ENCODE measurements at places on chromosomes 1 and 21. TPM values are rescaled to one million over a fixed set of nuclear protein-coding genes. Genes with fewer than 3 reads are reported as not detected.

The GPR3 gene
- not detected for total RNA-seq

The COL6A2 gene
- 967 TPM for total RNA-seq

The CAPN8 gene
- 1.0 TPM for total RNA-seq

The E2F2 gene
- 0.26 TPM for total RNA-seq

The KIF21B gene
- 2.5 TPM for total RNA-seq

The TRMT1L gene
- 15.6 TPM for total RNA-seq

The CRABP2 gene
- 3.3 TPM for total RNA-seq

The ABCA4 gene
- 0.57 TPM for total RNA-seq

The HSD17B7 gene
- total RNA-seq: 5.9 TPM

The SERPINC1 gene
- total RNA-seq: not detected

The C1orf141 gene
- total RNA-seq: not detected

The EPHA10 gene
- 0.17 TPM for total RNA-seq

The RXFP4 gene
- not detected for total RNA-seq

The DDR2 gene
- total RNA-seq: 194 TPM

The CLDN14 gene
- total RNA-seq: not detected

DNA sequence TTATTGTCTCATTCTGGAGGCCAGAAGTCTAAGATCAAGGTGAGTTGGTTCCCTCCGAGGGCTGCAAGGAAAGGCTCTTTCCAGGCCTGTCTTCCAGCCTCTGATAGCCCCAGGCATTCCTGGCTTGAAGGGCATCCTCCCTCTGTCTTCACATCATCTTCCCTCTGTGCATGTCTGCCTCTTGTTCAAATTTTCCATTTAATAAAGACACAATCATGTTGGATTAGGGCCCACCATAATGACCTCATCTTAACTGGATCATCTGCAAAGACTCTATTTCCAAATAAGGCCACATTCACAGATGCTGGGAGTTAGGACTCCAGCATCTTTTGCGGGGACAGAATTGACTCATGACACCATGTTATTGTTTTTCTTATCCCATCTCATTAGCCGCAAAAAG lies 24.5 kb downstream of the HUNK start:
- DNase-seq: no peak

DNA sequence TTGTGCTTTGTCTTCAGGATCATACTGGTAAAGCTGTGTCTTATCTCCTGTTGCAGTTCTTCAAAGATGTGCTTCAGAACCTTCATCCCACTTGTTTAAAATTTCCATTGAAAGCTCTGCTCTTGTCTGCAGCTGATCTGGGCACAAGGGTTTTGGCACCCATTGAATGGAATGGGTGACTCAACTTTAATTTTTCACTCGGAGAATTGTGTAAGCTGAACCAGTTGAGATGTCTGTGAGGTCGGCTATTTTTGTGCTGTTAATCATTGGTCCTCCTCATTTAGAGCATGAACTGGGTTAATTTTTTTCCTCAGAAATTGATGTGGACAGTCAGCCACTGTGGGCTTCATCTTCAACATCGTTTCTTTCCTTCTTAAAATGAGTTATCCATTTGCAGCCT lies 252.1 kb downstream of the TM2D1 start:
- DNase-seq: no peak

GRCh38 chr21:36297938-36298572 lies 21.9 kb upstream of the MORC3 start:
- DNase-seq: no peak

- DNase-seq: no peak
These were observed 408.8 kb upstream of the DAB1 start for GRCh38 chr1:57832612-57833011.

GRCh38 chr1:46310321-46310720 lies 6.8 kb downstream of the UQCRH start:
- DNase-seq: no peak

DNA sequence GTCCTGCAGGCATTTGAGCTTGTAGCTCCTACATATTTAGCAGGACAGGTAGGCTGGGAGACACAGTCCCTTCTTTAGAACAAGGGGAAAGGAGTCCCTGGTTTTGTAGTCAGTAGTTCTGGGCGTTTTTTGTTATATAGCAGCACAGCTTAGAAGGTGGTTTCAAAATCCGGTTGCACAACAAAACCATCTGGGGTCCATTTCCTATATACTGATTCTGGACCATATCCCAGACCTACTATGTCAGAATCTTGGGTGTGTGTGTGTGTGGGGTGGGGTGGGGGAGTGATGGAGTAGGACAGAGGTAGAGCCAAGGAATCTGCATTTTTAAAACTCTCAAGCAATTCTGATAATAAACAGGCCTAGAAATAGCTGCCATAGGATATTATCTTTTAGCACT lies 21.6 kb downstream of the METTL13 start:
- DNase-seq: no peak

DNA sequence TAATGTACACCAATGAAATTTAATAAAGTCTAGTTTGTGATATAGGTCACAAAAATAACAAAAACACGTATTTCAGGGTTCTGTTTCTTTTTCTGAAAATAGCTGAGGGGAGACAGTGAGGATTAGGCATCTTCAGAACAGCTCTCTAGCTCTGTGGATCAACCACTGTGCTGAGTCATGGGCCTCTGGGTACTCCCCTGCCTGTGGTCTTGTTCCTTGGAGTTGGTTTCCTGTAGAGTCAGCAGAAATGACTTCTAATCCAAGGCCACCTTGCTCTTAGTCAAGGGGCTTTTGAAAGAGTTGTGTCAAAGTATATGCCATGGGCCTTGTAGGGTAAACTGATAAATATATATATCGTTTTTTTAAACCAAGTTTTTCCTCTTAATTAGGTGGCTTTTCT lies 141.8 kb upstream of the ZRANB2 start:
- no peak for DNase-seq

GRCh38 chr1:156546267-156546666 lies 26.1 kb downstream of the IQGAP3 start:
- no peak for DNase-seq

- DNase-seq: no peak
These were observed 105.0 kb downstream of the COP1 start for GRCh38 chr1:176101951-176102642.

GRCh38 chr1:1118011-1118875 lies 2.4 kb upstream of the C1orf159 start:
- peak; percentile 89 for DNase-seq

DNA sequence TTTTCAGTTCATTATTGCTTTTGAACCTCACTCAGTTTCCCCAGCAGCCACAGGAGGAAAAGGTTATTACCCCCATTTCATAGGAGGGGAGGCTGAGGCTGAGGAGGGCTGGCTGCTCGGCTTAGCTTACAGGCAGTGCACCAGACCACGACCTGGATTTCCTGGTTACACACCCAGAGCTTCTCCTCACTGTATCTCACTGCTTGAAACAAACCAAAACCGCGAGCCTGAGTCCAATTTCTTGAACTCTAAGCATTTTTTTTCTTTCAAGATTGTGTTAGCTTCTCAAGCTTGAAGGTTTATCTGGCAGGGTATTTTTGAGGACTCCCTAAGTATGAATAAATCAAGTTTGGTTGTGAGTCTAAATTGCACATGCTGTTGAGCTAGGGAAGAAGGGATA lies 188.9 kb upstream of the EDN2 start:
- DNase-seq: no peak

DNA sequence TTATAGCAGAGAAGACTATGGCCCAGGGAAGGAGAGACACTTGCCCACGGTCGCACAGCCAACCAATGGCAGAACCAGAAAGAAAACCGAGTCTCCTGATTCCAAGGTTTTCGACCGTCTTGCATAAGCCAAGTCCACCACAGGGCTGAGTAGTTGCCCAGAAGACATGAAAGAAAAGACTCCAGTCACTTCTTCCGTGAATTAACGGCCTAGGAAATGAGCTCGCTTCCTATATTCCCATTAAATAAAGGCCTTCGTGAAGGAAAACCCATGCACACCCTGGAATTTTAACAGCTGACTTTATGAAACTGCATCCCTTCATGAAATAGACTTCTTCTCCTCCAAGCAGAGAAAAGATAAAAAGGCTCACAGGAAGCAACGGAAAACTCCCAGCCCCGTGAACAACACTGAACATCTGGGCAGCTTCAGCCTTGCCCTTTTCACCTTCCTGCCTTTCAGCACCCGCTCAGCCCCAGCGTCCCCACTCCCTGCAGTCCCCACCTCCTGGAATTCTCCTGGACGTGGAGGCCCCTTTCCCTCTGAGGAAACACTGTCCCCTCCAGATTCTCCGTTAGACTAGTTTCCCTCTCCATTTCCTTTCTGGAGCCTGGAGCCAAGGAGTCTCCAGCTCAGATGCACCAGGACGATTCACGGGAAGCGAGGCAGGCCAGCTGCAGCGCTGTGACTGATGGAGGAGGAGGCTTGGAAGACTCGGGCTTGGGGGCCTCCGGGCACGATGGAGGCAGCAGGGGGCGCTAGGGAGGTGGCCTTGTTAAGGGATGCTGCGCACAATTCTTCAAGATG lies 2.7 kb upstream of the MYOC start:
- peak; percentile 93 for DNase-seq

GRCh38 chr1:183472488-183473216 lies at the start of gene SMG7:
TSS of gene SMG7 (plus strand) at chr1:183472499. CDS start at chr1:183472621, 122 bp downstream.
- DNase-seq: no peak

DNA sequence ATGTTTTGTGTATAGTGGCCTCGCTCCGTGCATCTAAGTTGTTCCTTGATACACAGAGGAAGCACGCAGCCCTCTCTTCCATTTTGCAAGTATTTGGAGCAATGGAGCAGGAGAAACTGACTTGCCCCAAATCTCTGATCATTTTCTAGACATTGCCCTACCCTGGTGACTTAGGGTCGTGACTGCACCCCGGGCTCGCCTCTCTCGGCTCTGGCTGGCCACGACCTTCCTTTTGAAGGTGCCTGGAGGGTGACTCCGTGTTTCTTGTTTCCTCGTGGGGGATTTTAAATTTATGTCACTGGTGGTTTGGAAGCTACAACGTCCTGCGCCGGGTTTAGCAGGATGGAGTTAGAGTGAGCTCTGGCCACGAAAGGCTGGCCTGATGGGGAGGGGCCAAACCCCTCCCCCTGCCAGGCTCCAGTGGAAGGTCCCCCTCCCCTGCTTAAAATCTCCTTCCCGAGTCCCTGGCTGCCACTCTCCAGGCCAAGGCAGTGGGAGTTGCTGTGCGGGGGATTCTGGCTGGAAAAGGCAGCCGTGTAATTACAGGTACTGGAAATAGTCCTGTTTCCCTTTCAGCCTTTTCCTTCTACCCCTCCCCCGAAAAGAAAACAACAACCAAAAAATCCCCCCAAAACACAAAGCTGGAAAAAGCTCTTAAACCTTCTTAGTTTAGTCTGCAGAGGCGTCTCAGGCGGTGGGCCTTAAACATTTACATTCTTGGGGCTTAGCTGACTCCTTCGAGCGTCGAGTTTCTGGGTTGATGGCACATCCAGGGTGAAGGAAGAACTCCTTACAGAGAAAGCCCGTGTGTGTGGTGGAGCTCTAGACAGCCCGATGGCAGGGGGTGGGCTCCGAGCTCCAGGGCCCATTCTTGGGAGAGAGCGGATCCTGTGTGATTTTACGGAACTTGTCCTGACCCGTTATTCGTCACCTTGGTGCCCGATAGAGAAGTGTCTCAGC lies 28.1 kb downstream of the SPSB1 start:
- DNase-seq: no peak

DNA sequence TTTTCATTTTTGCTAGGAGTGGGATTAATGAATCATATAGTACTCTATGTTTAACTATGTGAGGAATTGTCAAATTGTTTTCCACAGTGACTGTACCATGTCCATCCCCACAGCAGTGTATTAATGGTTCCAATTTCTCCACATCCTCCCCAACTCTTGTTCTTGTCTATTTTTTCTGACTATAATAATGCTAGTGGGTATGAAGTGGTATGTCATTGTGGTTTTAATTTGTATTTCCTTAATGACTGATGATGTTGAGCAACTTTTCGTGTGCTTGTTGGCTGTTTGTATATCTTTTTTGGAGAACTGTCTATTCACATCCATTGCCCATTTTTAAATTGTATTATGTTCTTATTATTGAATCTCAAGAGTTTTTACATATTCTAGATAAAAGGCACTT lies 10.0 kb upstream of the KPRP start:
- DNase-seq: no peak

GRCh38 chr1:79079770-79080169 lies 73.2 kb upstream of the ADGRL4 start:
- no peak for DNase-seq

DNA sequence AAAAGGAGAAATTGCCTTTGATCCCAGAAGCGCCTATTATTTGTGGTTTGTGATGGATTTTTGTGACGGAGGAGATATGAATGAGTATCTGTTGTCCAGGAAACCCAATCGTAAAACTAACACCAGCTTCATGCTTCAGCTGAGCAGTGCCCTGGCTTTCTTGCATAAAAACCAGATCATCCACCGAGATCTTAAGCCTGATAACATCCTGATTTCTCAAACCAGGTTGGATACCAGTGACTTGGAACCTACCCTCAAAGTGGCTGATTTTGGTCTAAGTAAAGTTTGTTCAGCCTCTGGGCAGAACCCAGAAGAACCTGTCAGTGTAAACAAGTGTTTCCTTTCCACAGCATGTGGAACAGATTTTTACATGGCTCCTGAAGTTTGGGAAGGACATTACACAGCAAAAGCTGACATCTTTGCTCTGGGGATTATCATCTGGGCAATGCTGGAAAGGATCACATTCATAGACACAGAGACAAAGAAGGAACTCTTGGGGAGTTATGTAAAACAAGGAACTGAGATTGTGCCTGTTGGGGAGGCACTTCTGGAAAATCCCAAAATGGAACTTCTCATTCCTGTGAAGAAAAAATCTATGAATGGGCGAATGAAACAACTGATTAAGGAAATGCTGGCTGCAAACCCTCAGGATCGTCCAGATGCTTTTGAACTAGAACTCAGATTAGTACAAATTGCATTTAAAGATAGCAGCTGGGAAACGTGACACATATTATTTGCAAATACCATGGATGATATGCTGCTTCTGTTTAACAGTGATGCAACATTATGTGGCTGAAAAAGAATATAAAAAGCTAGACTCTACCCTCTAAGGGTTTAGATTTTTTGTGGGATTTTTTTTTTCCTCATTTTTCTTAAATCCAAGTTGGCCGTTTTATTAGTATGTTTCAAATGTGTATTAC lies 10.5 kb downstream of the PDIK1L start:
- DNase-seq: no peak

- DNase-seq: no peak
These were observed 249.9 kb downstream of the LRRIQ3 start for GRCh38 chr1:73948055-73948454.

- DNase-seq: no peak
These were observed 10.0 kb downstream of the LAMC1 start for GRCh38 chr1:183033205-183033604.
